ENCODE measurements at places on chromosomes 12 and 14. TPM values are rescaled to one million over a fixed set of nuclear protein-coding genes. Genes with fewer than 3 reads are reported as not detected.

Gene CCDC196
- not detected for total RNA-seq

DNA sequence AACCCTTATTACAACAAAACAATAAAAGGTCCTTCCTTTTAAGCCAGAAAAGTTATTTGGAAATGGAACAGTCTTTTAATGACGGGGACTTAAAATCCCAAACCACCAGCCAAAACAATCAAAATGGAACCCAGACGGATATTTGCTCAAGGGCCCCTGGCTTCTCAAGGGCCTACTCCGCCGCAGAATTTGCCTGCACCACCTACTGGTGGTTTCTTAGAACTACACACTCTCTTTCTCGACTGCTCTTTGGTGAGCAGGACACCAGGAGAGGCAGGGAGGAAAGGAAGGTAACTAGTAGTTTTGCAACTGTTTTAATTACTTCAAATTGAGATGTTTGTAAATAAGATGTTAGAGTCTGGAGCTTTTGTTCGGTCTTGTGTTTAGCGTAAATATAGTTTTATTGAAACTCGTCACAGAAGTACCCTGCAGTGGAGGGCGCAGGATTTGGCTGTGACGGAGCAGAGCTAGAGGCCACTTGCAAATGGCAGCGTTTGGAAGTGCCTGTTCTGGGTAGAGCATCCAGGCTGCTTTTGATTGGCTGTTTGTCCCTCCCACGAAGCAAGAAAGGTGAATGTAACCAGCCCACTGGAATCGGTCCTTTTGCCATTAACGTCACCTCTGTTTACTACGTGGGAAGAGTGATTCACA is 238.5 kb downstream of the CACNA1C start:
- DNase-seq = no peak
- H3K27me3 ChIP-seq = no peaks in the 10 kb centered on the region
- no peak overlapping the region for H3K4me3 ChIP-seq
- peaks cover 3% of the 10 kb centered on the region for H3K4me1 ChIP-seq
- H3K36me3 ChIP-seq = no peaks in the 10 kb centered on the region
- no peak overlapping the region for H3K27ac ChIP-seq

DNA sequence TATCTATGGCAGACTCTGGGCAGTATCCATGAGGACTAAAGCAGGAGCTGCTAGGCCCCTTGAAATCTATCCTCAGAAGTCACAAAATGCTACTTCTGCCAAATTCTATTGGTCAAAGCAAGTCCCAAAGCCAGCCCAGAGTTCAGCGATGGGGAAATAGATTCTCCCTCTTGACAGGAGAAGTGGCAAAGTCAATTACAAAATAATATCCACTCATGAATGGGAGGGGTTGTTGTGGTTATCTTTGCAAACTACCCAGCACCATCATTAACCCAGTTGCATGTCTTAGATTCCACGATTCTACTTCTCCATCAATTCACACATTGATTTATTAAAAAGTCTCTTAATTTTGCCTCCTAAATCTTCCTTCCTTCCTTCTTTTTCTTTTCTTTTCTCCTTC is 30.7 kb upstream of the STXBP6 start:
- no peak overlapping the region for H3K27ac ChIP-seq
- H3K27me3 ChIP-seq = no peaks in the 10 kb centered on the region
- no peaks in the 10 kb centered on the region for H3K4me1 ChIP-seq

Gene OR4E2
- not detected for total RNA-seq

Gene CCER1
- total RNA-seq = not detected

DNA sequence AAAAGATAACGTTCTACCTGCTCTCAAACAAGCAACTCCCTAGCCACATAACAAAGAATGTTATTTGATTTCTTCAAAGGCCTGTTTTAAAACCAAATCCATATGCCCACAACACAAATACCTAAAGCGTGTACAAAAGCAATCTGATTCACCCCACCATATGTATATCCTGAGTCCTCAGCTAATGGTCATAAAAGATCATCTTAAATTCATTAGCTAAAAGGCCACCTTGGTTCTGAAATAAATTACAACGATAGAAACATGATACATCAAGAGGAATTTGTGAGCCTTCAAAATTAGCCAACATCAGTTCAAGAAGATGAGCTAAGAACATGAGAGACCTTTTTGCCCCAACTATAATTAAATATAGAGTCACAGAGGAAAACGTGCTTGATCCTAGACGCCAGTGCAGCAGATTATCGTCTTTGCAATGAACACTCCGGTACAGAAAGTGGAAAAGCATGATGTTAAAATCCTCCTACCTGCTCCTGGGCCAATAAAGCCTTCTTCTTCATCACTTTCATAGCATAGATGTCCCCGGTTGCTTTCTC is 20.0 kb downstream of the CIT start:
- no peak overlapping the region for H3K4me3 ChIP-seq
- no peaks in the 10 kb centered on the region for H3K27me3 ChIP-seq
- peaks cover 39% of the 10 kb centered on the region for H3K36me3 ChIP-seq
- DNase-seq = no peak
- H3K27ac ChIP-seq = no peak overlapping the region
- H3K4me1 ChIP-seq = no peaks in the 10 kb centered on the region

Gene KRT82
- not detected for total RNA-seq

GRCh38 chr12:116365606-116366455 is 88.3 kb upstream of the MED13L start:
- no peak overlapping the region for H3K27ac ChIP-seq
- no peak overlapping the region for H3K4me3 ChIP-seq

GRCh38 chr14:49755378-49755777 is 12.6 kb upstream of the KLHDC2 start:
- no peak overlapping the region for H3K27ac ChIP-seq
- no peaks in the 10 kb centered on the region for H3K27me3 ChIP-seq
- no peaks in the 10 kb centered on the region for H3K36me3 ChIP-seq
- DNase-seq = no peak
- no peaks in the 10 kb centered on the region for H3K4me1 ChIP-seq
- no peak overlapping the region for H3K4me3 ChIP-seq

- no peaks in the 10 kb centered on the region for H3K27me3 ChIP-seq
- no peak overlapping the region for H3K27ac ChIP-seq
- no peaks in the 10 kb centered on the region for H3K4me1 ChIP-seq
- no peak overlapping the region for H3K4me3 ChIP-seq
- no peaks in the 10 kb centered on the region for H3K36me3 ChIP-seq
These were observed 201.2 kb downstream of the SYNE2 start for GRCh38 chr14:64053694-64054669.

All from H1 (cell line).